ENCODE measurements at places on chromosomes 13 and 19. TPM values are rescaled to one million over a fixed set of nuclear protein-coding genes. Genes with fewer than 3 reads are reported as not detected.

The KANK3 gene
- 4.3 TPM for total RNA-seq

The PGLYRP2 gene
- total RNA-seq, result not detected

The PDE4A gene
- total RNA-seq, result 4.2 TPM

The ZNF565 gene
- total RNA-seq, result 12.1 TPM

The LGI4 gene
- 18.5 TPM for total RNA-seq

The NBEA gene
- 136 TPM for total RNA-seq

The CILP2 gene
- total RNA-seq, result 0.59 TPM

The LATS2 gene
- 8.1 TPM for total RNA-seq
